NCI-H2107 (cell line): ENCODE measurements at places on chromosomes 16 and 17.

DNA sequence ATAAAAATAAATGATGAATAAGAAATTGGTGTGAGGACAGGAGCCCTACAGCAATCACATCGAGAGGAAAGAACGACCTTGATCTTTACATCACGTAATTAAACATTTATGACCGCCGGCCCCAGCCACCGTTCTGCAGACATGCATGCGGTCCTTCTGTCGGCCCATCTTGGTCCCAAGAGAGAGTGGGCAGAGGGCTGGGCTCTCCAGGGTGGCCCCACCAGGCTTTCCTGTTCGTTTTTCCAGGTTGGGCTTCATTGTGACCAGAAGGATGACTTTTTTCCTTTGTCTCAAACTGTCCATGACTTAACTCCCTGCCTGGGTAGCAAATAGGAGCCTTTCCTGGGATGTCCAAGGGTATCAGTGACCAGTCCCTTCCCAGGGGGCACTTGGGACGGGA, 3.3 kb upstream of the CRISPLD2 start:
- DNase-seq = no peak

DNA sequence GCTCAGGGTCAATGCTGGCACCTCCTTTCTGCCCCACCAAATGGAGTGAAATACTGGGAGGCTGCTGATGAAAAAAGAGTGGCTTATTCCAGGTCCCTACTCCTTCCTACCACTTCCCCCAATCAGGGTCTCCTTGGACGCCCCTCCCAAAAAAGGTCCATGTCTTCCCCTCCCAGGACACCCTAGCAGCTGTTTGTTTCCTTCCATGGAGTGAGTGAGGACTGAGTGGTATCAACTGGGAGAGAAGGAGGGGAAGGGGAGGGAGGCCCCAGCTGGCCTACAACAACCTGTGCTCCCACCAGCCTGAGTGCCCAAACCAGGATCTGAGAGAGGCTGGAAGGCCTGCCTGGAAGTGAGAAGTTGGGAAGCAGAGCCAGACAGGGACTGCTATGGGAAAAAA, 28.7 kb upstream of the NGFR start:
- DNase-seq = no peak

DNA sequence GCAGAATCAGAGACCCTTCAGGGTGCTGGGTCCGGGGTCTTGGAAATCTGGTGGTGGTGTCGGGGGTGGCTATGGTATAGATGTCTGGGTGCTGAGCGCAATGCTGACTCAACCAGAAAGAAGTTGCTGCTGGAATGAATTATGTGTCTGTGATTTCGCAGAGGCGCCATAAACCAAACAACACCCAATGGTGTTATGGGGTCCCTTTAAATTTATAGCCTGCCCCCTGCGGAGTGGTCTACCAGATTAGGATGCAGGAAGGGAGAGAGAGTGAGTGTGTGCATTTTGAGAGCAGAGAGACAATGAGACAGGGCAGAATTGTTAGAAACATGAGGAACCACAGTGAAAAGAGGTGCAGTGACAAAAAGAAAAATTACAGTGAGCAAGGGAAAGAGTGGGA, 100.7 kb upstream of the CDH11 start:
- no peak for DNase-seq

DNA sequence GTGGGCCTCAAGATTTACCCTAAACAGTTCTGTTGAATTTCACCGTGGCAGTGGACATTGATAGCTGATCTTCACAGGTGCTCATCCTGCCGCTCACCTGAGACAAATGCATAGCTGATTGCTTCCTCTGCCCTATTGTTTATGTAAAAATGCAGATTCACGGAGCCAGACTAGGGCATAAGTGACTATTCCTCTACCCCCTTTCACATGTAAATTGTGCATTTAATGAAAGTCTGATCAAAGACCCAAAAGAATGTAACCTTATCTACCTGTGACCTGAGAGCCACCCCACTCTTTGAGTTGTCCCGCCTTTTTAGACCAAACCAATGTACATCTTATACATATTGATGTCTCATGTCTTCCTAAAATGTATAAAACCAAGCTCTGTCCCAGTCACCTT, 312.4 kb upstream of the CDH5 start:
- DNase-seq = no peak

GRCh38 chr17:38815576-38816193, 9.4 kb downstream of the CWC25 start:
- no peak for DNase-seq

- DNase-seq = no peak
Measured at GRCh38 chr17:30597776-30598288, 120.6 kb downstream of the GOSR1 start.

- DNase-seq = no peak
Measured at GRCh38 chr16:56269811-56270684, 78.8 kb downstream of the GNAO1 start.

- DNase-seq = no peak
Measured at GRCh38 chr16:48371393-48371780, 13.8 kb downstream of the SIAH1 start.

GRCh38 chr17:2563061-2563460, 30.4 kb upstream of the PAFAH1B1 start:
- DNase-seq = no peak

GRCh38 chr16:49150341-49150740, 131.3 kb downstream of the CBLN1 start:
- DNase-seq = peak; percentile 46

- DNase-seq = no peak
Measured at GRCh38 chr17:18184143-18185031, 759 bp downstream of the ALKBH5 start.

DNA sequence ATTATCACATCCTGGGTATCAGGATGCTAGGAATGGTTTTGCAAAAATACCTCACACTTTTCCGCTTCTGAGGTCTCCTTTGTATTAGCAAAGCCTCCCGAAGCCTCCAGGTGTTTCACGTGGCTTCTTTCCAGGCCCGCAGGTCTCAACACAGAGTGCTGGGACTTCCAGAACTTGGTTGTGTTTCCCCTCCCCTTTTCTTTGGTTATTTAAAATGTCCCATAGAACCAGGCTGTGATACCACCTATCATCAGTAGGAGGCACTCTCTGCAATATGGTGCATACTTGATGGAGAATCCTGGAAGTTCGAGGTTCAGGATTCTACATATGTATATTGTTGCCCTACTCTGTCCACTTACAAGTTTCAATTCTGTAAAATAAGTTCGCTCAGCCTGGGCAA, 28.8 kb downstream of the ATP2C2 start:
- DNase-seq = no peak
